Lower leg skin (tissue), 4 donors: ENCODE measurements at places on chromosomes 2 and 18.

GRCh38 chr2:112054847-112055729, at the start of gene TMEM87B:
TMEM87B (plus strand) TSS chr2:112055269; CDS start chr2:112055592, 323 bp downstream.
- peak; percentile 97 for DNase-seq

DNA sequence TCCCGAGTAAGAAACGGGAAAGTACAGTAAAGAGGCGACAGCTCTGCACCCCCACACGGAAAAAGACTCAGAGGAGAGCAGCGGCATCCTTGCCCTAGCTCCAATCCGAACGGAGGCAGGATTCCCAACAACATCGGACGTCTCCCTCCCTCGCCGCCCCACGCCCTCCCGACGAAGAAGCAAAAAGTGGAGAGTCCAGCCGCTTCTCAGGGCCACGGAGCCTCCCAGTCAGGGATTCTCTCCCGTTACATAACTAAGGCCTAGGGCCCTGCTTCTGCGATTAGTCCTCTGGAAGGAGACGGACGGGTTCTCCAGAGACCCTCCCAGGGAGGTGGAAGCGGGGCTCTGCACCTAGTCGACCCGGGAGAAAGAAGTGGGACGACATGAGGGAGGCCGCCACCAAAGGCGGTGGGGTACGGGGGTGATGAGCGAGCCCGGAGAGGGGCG, 587 bp downstream of the SUMO1 start:
- DNase-seq: peak; percentile 26

- DNase-seq: no peak
Observed at GRCh38 chr2:160367887-160368286, 125.7 kb downstream of the RBMS1 start.

DNA sequence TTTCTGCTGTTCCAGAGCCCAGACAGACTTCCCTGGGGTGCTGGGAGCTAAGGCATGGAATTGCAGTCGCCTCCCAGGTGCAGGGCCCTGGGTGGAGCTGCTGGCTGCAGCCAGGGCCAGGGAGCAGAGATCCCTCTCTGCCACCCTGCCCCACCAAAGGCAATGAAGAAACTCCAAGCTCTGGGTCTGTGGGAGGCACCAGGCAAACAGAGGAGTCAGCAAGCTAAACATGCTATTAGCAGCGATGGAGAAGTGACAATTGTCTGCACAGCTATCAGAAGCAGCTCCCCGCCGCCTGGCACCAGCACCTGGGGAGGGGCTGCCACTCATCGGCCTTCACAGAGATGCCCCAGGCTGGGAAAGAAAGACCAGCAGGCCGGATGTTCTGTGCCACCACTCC, 28.0 kb upstream of the COX5B start:
- DNase-seq: no peak

DNA sequence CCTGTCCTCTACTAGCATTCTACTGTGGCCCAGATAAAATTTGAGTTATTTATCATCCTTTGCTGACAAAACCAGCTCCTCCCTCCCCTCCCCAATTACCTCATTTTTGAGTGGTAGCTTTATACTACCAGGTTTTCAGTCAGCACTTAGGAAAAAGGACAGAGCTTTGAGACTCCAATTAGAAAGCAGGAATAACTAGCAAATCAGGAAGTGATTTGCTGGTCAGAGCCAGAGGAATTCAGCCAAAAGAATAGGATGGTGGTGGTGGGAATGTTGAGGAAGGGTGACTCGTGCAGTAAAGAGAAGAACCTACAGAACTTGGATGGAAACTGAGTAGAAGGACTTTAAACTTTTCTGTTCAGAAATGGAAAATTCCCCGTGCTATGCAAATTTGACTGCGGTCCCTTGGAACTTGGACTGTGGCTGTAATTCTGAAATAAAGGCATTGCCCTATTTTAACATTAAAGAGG, 3.7 kb downstream of the MYL12B start:
- DNase-seq: no peak

DNA sequence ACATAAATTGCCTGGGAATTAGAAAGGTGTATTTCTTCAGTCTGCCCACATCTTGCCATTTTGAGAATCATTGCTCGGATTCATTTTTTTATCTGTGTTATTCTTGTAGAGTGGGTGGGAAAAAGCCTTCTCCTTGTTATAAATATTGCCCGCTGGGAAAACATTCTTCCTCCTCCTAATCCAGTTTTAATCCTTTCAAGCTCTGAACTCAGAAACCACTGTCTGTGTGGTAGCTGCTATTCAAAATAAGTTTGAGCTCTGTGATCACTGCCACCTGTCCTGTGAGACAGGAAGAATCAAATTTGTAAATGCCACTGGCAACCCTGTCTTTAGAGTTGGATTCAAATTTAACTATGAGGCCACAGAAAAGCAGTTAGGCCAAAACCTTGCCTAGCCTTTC, 1875.2 kb upstream of the PIK3C3 start:
- DNase-seq: no peak

- no peak for DNase-seq
Observed at GRCh38 chr2:239889641-239890121, 135.5 kb downstream of the NDUFA10 start.

- no peak for DNase-seq
Observed at GRCh38 chr2:234377761-234378391, 119.0 kb downstream of the ARL4C start.

- DNase-seq: no peak
Observed at GRCh38 chr18:22283397-22283796, 114.0 kb downstream of the GATA6 start.

DNA sequence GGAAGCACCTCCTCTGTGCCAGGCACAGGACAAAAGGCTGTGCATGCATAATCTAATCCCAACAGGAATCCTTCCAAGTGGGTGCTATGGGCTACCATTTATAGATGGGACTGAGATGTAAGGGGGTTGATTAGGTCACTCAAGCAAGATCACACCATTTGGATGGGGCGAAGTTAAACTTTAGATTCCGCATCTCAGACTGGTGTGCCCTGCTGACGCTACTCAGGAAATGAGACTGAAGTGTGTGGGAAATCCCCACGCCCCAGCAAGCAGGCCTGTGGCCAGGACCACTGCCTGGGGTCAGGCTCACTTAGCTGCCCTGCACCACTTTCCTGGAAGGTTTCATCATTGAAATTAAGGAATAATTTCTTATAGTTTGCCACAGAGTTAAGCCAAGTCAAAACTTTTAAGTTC, 70.5 kb upstream of the PPP1CB start:
- no peak for DNase-seq

GRCh38 chr2:196750291-196750923, 49.1 kb downstream of the GTF3C3 start:
- no peak for DNase-seq

GRCh38 chr18:22309191-22309590, 108.5 kb downstream of the CTAGE1 start:
- DNase-seq: no peak

GRCh38 chr18:32753656-32754260, 19.1 kb downstream of the KLHL14 start:
- no peak for DNase-seq

DNA sequence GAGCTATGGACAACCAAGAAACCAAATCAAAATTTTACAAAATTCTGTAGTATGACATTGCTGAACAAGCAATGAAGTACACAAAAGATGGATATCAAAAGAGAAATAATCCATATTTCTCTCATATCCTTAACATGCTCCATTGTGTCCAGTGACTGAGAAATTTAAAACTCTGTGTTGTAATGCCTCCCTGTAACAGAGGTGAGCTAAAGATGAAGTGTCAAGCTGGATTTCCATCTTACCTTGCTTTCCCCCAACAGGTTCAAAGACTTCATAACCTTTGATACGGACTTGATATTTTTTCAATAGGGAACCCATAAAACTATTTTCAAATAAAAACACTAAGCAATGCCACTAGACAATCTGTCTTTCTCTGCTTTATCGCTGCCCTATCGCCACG, 95.7 kb upstream of the SERTAD2 start:
- no peak for DNase-seq

DNA sequence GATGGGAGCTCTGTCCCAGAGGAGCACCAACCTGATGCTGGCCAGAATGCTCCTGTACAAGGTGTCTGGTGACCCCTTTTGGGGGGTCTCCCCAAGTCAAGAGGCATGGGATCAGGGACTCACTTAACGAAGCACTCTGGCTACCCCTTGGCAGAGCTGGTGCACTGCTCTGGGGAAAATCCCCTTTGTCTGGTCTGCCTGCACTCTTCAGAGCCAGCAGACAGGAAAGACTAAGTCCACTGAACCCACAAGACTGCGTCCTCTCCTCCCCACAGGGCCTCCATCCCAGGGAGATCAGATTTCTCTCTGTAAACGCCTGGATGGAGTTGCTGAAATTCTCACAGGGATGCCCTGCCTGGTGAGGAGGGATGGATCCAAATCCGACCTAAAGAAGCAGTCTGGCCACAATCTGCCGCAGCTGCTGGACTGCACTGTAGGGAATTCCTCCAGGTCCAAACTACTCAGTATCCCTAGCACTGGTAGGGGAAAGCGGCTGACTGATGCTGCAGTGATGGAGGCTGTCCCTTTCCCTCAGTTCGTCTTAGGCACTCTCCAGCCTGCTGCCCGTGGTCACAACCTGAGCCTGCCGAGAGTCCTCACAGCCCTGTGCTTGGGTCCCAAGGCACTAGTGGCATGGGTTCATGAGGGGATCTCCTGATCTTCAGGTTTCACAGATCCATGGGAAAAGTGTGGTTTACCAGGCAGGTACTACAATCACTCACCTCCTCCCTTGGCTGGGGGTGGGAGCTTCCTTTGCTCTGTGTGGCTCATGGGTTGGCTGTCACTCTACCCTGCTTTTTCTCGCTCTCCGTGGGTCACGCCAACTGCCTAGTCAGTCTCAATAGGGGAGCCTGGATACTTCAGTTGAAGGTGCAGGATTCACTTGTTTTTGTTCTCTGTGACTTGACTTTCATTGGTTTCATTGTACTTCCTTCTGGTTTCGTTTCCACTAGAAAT, 98.6 kb downstream of the SLC4A10 start:
- no peak for DNase-seq

DNA sequence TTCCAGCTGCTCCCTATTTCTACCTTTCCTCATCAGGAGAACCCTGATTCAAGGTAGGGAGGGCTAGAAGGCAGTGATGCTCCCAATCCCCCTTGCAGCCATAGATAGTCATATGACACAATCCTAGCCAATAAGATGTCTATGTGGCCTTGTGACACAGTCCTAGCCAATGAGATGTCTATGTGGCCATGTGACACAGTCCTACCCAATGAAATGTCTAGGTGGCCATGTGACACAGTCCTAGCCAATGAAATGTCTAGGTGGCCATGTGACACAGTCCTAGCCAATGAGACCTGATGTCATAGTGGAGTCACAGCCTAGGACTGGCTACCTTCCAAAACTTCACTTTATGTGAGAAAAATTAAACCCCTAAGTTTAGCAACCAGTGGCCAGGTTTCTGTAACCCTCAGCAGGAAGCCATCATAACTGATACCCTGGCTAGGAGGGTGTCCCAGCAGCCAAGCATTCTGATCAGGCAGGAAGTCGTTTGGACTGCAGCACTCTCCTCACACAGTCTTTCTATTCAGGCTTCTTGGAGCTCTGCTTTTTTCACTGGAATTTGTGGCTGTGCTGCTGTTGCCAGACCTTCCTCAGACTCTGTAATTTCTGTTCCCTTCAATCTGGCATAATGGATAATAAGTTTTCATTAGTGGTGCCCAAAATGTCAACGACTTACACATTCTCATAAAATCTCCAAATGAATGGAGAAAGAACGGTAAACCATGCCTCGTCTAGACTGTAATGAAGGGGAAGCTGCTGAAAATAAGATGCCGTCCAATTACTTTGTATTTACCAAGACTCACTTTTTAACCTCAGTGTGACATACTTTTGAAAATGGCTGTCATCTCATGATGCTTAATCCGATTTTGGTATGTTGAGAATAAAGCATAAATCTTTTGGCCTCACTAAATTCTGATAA, 165.0 kb upstream of the NCKAP5 start:
- DNase-seq: no peak

DNA sequence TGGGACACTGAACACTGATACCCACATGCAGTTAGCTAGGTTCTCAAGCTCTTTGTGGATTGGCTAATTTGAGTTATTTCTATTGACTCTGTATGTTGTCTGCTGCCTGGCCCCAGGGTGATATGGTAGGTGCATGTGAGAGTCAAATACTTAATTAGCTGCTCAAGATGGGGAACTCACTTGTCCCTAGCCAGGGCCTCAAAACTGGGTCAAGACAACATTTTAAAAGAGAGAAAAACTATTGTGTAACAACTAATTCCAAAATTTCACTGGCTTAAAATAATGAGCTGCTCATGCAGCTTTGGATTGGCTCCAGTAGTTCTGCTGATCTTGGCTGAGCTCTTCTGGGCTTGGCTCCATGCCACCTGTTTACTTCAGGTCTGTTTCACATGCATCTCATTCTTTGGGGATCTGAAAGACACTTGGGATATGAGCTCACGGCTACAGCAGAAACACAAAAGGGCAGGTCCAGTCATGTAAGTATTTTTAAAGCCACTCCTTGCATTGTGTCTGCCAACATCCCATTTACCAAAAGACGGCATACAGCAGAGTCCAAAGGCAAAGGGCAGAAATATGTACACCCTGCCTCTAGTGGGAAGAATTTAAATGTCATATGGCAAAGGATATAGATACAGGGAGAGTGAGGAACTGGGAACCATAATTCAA, 716.8 kb downstream of the SUCLG1 start:
- DNase-seq: peak; percentile 19

- DNase-seq: no peak
Observed at GRCh38 chr2:205646680-205647079, 35.6 kb upstream of the NRP2 start.

DNA sequence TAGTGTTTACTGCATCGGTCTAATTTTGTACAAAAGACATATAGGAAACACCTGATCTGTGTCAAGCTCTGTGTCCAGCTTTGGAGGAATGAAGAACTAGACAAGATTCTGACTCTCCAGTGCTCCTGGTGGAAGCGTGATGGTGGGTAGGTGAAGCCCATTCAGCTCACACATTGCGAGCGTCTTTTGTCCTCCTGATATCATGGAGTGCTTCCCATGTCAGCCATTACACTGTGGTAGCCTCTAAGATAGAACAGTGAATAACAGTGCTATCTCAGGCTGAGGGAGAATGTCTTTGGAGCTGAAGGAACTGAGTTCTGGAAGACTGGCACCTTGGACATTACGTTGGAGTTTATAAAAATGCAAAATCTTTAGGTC, 350.2 kb downstream of the CYRIA start:
- DNase-seq: no peak

DNA sequence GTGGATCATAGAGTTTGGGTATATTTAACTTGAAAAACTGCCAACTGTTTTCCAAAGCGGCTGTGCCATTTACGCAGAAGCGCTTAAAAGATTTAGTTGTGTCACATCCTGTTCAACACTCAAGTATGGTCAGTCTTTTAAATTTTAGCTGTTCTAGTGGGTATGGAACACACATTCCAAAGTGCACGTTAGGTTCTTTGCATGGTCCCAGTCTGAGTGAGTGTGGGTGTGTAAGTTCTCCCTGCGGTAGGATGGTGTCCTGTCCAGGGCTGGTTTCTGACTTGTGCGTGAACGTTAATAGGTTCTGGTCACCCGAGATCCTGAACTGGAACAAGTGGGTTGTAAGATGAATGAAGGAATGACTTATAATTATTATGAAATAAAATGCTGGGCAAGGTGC, 28.4 kb upstream of the IL36G start:
- DNase-seq: no peak

- DNase-seq: no peak
Observed at GRCh38 chr2:1595274-1595673, 149.0 kb downstream of the PXDN start.

DNA sequence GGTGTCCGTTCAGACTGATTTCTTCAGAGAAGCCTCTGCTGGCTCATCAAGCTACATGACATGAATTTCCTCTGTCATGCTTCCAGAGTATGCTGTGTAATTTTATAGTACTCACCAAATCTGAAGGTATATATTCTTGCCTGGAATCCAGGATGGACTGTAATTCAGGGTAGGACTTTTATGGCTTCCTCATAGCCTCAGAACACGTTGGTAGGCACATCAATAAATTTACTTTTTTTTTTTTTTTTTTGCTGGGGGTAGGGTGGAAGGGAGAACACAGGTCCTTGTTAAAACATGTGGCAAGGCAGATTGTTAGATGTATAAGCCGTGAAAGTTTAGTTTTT, 34.4 kb downstream of the MTA3 start:
- DNase-seq: no peak
